ENCODE measurements at places on chromosomes 5 and 9.

- DNase-seq, result no peak
These were observed 50.0 kb downstream of the GDA start for GRCh38 chr9:72199238-72199637.

GRCh38 chr5:157347301-157348048, 81.6 kb downstream of the CYFIP2 start:
- no peak for DNase-seq

- no peak for DNase-seq
These were observed 15.4 kb upstream of the KLF9 start for GRCh38 chr9:70429899-70430298.

- DNase-seq, result no peak
These were observed 12.2 kb downstream of the SPATA9 start for GRCh38 chr5:95670568-95670967.

DNA sequence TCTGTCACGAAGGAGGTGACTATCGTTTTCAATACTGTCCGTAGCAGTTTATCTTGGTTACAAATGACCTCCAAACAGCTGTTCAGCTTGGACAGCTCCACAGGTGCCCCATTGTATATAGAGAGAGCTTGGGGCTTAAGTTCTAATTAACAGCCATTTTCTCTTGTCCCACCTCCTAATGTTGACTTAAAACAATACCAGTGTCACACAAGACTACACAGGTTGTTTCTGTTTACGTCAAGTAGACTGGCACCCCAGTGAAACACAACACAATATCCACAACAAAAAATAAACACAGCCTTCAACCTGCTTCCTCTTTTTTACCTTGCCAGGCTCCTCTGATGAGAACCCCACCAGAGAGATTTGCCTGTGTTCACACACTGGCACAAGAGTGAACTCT, 39.8 kb upstream of the TLE1 start:
- no peak for DNase-seq

DNA sequence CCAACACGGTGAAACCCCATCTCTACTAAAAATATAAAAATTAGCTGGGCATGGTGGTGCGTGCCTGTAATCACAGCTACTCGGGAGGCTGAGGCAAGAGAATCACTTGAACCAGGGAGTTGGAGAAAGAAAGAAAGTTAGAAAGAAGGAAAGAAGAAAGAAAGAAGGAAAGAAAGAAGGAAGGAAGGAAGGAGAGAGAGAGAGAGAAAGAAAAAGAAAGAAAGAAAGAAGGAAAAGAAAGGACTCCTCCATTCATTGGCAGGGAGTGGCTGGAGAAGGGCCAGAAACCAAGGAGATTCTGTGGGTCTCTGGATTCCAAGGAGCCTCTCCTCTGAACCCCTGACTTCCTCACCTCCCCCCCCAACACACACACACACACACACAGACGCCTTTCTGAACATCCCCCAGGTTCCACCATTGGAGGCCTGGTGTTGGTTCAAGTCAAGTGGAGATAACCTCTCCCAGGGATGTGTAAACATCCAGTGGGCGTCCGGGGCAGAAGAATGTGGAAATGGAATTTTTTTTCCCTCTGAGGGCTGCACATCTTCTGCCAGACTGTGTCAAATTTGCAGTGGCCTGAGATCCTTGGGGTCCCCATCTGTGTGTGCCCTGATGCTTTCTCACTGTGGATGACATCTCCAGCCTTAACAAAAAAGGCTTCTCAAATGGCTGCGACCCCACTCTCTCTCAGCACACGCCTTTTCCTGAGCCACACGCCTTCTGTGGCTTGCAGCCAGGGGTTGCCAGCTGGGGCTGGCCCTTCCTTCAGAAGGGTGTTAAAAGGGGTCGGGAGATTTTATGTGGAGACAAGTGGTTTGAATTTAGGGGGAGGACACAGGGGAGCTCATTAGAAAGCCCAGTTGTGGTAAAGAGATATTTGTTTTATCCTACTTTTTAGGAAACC, 109.3 kb upstream of the HAND1 start:
- DNase-seq, result no peak

DNA sequence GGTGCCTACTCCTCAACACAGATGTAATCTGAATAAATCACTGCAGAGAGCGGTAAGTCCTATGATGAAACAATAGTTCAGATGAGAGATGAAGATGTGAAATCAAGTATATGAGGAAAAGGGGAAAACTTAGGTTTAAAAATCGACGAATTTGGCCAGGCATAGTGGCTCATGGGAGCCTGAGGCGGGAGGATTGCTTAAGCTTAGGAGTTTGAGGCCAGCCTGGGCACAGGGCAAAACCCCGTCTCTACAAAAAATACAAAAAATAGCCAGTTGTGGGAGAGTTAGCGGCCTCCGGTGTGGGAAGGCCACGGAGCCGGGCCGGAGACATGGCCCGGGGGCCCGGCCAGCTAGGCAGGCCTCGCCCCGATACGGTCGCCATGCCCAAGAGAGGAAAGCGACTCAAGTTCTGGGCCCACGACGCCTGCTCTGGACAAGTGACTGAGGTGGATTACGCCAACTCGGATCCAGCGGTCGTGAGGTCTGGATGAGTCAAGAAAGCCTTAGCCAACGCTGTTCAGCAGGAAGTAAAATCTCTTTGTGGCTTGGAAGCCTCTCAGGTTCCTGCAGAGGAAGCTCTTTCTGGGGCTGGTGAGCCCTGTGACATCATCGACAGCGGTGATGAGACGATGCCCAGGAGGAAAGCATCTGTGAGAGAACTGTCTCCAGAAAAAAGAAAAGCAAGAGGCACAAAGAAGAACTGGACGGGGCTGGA, 62.8 kb upstream of the SUB1 start:
- DNase-seq, result peak; percentile 91

GRCh38 chr5:123752552-123753179, 240.7 kb downstream of the CSNK1G3 start:
- DNase-seq, result peak; percentile 71

- no peak for DNase-seq
These were observed 895 bp upstream of the STRBP start for GRCh38 chr9:123269281-123269680.

DNA sequence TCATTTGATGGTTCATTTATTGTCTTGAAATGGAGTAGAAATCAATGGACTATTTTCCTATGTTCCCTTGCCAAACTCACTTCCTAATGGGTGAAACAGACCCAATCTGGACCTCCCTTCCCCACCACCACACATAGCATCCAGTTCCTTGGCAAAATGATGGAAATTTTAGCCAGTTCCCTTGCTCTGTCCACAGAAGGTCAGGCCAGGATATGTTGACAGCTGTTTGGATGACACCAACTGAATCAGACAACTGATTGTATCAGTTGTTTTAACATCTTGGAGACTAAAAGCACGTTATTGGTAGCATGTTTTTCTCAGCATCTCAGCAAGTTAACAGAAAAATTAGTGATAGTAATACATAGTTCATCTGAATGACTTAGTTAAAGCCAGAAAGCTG, 534.8 kb downstream of the PSAT1 start:
- DNase-seq, result no peak

- no peak for DNase-seq
These were observed 278.0 kb downstream of the DRD1 start for GRCh38 chr5:175166026-175166425.

Measured in HS-5 (cell line).